ENCODE measurements at places on chromosomes 4 and X. TPM values are rescaled to one million over a fixed set of nuclear protein-coding genes. Genes with fewer than 3 reads are reported as not detected.

- DNase-seq: no peak
Observed at GRCh38 chr4:53932796-53933610, 131.4 kb downstream of the CHIC2 start.

DNA sequence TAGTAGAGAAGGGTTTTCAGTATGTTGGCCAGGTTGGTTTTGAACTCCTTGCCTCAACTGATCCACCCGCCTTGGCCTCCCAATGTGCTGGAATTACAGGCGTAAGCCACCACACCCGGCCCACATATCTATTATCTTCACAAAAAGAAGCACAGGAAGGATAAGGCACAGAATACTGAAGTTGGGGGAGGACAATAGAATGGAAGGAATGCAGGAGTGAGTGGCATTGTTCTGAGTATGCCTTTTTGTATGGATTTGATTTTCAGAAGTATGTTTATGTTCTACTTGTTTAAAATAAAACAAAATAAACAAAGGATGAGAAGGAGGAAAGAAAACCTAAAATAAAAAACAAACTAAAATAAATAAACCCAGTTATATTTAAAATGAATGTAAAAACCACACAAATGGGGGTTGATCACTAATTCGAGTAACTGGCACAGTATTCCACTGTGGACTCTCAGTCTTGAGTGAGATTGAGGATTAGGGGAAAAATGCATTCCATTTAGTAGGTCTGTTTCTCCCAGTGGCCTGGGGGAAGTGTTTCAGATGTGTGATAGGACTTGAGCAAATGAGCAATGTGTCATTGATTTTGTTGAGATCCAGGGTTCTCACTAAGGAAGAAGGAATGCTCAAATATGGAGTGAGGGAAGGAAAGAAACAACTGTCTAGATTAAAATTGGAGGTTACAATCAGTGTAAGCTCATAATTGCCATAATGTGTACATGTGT is 109.0 kb upstream of the C1QTNF7 start:
- no peak for DNase-seq

GRCh38 chr4:111934314-111934713 is 210.9 kb upstream of the FAM241A start:
- DNase-seq: no peak

Gene CSAG2
- not detected for total RNA-seq

Gene DSPP
- not detected for total RNA-seq

Gene KIT
- total RNA-seq: not detected
